ENCODE measurements at places on chromosomes 4 and X.

DNA sequence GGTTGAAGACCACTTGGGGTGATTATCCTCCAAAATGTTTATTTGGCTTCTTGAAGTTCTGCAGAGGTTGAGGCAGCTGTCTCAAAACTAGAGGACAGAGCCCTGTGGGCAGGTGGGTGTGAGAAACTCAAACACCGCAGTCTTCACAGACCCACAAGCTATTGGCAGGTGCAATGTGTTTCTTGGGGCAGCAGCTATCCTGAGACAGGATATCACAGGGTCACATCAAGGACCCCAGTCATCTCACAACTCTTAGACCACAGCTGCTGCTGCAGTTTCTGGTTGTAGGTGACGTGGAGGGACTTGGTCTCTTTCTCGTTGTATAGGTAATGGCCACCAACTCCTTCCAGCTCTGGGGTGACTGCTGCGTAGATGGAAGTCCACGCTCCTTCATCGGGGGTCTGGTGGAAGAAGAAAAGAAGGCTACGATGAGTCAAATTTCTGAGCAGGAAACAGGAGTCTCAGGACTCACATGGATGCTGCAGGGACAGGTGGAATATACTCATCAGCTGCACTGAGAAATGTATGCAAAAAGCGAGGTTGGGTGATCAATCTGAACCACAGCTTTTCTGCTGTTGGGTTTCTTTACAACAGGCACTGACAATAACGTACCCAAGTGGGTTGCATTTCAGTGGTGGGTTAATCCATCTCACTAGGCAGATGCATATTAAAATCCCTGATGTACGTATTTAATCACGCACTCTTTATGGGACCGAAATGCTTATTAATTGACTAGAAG, 279.8 kb downstream of the DHRSX start:
- no peak for DNase-seq

- no peak for DNase-seq
Observed at GRCh38 chr4:24973747-24974601, 56.8 kb downstream of the LGI2 start.

DNA sequence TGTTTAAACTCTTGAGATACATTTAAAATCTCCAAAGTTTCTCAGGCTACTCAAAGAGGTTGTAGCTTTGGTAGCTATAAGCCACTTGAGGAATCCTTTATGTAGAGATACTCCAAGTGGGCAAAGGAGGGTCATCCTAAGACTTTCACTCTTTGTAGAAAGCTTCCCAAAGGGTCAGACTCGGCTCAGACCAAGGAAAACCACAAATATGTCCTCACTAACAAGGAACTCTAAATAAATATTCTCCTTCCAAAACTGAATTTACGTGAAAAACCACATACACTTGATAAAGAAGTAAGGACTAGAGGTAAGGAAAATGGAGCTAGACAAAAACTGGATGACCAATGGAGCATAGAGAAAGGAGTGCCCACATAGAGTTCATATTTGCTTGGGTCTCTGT, 41.7 kb upstream of the DDX60 start:
- no peak for DNase-seq

DNA sequence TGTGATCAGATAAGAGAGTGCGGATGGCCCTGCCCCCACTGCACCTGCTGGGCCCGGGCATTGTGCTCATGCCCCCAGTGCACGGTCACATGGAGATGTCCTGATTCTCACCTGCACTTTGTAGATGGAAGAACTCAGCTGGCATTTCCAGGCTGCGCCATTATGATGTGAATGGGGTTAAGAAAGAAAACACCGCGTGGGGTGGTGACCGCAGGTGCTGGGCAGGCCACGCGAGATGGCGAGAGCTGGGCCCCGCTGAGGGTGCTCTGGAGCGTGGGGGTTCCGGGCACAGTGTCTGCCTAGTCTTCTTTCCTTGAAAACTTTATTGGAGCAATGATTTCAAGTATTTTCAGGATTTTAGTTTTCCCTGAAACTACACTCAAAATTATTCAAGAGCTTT, 17.8 kb upstream of the HGFAC start:
- no peak for DNase-seq

DNA sequence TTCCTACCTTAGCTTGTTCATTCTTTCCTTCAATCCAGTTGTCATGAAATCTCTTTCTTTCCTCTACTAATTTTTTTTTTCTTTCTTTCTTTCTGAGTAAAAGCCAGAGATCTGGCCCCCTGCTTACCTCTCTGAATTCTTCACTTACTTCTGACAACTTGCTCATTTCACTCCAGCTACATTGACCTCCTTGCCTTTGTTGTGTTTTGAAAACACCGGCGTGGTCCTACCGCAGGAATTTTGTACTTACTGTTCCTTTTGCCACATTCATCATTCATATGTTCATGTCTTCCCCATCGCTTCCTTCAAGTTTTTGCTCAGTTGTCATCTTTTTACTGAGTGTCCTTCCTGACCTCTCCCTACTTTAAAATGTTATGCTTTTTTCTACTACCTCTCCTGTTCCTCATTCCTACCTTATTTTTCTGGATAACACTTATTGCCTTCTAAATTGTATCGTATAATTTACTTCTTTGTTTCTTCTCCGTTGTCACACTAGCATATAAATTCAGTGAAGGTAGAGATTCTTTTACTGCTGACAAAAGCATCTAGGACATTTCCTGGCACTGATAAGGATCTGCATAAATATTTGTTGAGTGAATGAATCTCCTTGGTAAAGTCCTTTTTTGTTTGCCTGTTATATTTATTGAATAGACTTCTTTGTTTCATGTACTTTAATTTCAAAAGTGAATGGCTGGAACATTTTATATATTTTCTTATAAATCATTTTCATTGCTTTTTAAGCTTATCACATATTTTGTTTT, 74.4 kb downstream of the NFKB1 start:
- no peak for DNase-seq

DNA sequence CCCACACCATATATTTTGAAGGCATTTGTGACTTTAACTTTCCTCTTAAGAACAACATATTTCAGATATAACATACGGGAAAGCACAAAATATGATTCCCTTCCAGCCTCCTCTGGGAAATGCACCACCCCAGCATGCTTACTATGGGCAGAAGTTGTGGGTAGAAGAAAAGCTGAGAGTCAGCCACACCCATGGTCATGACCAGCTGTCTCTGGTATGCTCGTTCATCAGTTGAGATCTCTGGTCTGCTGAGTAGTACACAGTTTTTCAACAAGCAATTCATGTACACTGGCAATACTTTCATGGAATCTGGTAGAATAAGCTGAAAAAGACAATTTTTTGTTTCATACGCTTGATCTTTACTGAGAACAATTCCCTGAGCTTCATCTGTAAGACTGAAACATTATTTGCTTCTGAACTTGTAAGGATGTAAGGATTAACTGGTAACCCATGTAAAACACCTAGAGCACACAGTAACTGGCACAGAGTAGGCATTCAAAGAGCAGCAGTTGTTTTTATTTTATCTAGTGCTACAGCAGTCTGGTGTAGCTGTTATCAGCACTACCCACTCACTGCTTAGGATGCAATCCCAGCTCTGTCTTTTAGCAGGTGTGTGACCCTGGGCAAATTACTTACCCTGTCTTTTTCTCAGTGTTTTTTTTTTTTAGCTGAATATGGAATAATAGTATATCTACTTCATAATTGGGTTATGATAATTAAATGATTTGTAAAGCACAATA, 47.6 kb downstream of the METTL14 start:
- DNase-seq = peak; percentile 60

DNA sequence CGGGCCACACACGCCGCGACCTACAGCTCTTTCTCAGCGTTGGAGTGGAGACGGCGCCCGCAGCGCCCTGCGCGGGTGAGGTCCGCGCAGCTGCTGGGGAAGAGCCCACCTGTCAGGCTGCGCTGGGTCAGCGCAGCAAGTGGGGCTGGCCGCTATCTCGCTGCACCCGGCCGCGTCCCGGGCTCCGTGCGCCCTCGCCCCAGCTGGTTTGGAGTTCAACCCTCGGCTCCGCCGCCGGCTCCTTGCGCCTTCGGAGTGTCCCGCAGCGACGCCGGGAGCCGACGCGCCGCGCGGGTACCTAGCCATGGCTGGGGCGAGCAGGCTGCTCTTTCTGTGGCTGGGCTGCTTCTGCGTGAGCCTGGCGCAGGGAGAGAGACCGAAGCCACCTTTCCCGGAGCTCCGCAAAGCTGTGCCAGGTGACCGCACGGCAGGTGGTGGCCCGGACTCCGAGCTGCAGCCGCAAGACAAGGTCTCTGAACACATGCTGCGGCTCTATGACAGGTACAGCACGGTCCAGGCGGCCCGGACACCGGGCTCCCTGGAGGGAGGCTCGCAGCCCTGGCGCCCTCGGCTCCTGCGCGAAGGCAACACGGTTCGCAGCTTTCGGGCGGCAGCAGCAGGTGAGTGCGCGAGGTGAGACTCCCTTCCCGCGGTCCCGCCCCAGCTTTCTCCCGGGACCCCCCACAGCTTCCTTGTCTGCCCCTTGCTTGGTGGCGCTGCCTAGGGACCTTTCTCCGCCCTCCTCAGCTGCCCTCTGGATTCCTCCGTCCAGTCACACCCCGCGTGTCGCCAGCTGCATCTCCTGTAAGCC, 678 bp downstream of the BMP3 start:
- no peak for DNase-seq

GRCh38 chr4:8171984-8172924, 13.6 kb upstream of the ABLIM2 start:
- DNase-seq = no peak

DNA sequence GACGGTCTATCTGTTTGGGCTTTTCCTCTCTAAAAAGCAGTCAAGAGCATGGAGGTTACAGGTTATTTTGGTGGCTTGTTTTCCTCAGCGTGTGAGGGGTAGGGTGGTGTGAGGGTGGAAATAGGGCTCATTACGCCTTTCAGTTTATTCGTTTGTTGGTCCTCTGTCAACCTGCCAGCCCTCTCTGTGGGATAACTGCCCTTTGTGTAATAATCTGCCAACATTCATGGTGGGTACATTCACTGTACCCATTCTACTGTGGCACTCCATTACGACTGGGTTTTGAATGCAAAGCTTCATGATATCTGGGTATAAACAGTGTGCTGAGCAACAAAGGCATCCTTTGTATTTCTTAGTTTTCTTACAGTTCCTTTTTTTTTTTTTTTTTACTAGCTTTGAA, 136.4 kb downstream of the ADGRL3 start:
- DNase-seq = no peak

- no peak for DNase-seq
Observed at GRCh38 chr4:15336410-15337167, 91.2 kb upstream of the C1QTNF7 start.

DNA sequence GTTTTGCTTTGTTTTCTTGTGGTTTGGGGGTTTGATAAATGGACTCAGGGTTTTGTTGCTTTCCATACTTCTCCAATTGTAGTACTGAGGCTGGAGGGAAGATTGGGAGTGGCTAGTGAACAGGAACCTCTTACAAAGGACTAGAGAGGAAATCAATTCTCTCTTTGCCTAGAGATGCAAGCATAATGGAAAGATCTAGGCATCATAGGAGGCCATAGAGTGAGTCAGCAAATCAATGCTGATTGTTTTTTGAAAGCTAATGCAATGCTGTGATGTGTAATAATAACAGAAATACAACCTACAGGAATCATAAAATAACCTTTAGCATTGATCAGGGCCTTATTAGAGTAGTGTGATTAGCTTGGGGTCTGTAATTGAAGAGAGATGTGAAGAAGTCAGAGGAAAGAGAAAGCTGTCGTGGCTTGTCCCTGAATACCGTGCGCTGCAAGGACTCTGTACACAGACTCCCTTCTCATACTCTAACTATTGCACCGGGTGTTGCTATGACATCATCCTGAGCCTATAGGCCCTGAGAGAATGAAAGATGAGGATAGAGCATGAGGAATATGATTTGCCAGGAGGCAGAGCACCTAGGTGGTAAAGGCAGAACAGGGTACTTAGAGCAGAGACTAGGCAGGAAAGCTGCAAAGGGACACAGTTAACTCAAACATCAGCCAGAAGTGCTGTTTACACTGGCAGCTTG, 29.3 kb upstream of the GPR101 start:
- DNase-seq = no peak

DNA sequence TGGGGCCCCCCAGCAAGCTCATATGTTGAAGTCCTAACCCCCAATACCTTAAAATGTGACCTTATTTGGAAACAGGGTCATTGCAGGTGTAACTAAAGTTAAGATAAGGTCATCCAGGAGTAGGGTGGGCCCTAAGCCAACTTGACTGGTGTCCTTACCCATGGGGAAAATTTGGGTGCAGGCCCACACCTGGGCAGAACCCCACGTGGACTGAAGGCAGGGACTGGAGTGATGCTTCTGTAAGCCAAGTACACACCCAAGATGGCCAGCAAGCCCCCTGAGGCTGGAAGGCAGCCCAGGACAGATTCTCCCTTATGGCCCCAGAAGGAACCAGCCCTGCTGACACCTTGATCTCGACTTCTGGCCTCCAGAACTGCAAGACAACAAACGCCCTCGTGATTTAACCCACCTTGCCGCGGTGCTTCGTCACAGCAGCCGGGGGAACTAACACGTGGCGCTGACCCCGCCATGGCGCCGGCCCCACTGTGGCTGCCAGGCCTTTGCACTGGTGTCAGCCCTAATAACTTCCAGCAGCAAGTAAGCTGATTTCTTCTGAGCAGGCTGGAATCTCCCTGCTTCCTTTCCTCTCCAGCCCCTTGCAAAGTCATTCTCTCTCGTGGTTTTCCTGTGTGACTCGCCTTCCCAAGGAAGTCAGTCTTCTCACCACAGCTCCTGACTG, 23.2 kb upstream of the MXD4 start:
- no peak for DNase-seq

- no peak for DNase-seq
Observed at GRCh38 chr4:39022241-39022640, 10.0 kb downstream of the TMEM156 start.

DNA sequence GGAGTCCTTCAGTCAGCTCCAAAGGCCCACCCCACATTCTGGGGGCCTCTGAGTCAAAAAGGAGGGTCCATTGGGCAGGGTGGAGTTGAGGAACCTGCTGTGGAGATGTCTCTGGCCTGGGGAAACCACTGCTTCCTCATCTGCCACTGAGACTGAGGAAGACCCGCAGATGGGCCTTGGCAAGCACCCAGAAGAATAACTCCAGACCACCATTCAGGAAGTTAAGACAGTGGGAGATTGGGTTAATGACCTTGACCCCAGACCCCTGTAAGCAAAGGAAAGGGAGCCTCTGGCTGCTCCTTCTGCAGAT, 8.1 kb upstream of the HSD17B10 start:
- no peak for DNase-seq

- DNase-seq = no peak
Observed at GRCh38 chr4:52947401-52948056, 85.4 kb downstream of the RASL11B start.

DNA sequence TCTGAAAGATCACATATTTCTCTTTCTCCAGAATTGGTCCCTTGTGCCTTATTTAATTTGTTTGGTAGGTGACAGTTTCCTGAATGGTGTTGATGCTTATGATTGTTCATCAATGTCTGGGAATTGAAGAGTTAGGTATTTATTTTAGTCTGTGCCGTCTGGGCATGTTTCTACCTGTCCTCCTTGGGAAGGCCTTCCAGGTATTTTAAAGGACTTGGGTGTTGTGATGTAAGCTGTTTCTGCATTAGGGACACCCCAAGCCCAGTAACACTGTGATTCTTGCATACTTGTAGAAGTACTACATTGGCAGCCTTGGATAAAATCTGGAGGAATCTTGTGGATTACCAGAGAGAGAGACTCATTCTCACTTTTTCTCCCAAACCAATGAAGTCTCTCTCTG, 120.8 kb upstream of the CXXC4 start:
- no peak for DNase-seq

GRCh38 chrX:1902901-1903235, 288.0 kb downstream of the ASMT start:
- no peak for DNase-seq

Data from erythroblast (primary cell).